Breast epithelium (tissue), 4 donors: ENCODE measurements at places on chromosomes 5 and 9.
A peak's percentile ranks its signal among the peaks of the same experiment; 100 is the strongest.

DNA sequence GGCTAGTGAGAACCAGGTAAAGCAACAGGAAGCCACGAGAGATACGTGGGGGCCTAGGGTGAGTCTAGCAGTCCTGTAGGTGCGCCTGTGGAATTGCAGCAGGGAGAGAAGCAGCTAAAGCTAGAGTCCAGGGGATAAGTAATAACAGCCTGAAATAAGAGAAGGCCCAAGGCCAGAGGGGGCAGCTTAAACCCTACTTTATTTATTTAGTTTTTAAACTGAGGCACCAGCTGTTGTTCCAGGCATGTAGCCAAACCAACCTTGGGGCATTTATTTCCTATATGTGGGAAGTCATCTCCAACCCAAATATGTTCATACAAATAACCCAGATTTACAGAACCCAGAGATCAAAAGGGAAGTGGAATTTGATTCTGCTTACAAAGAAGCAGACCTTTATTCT is 93.5 kb downstream of the GLDC start:
- no peak for DNase-seq

GRCh38 chr9:33818847-33819500 is 2.0 kb downstream of the UBE2R2 start:
- no peak for DNase-seq

GRCh38 chr9:126144603-126145456 is 181.8 kb upstream of the MVB12B start:
- no peak for DNase-seq

DNA sequence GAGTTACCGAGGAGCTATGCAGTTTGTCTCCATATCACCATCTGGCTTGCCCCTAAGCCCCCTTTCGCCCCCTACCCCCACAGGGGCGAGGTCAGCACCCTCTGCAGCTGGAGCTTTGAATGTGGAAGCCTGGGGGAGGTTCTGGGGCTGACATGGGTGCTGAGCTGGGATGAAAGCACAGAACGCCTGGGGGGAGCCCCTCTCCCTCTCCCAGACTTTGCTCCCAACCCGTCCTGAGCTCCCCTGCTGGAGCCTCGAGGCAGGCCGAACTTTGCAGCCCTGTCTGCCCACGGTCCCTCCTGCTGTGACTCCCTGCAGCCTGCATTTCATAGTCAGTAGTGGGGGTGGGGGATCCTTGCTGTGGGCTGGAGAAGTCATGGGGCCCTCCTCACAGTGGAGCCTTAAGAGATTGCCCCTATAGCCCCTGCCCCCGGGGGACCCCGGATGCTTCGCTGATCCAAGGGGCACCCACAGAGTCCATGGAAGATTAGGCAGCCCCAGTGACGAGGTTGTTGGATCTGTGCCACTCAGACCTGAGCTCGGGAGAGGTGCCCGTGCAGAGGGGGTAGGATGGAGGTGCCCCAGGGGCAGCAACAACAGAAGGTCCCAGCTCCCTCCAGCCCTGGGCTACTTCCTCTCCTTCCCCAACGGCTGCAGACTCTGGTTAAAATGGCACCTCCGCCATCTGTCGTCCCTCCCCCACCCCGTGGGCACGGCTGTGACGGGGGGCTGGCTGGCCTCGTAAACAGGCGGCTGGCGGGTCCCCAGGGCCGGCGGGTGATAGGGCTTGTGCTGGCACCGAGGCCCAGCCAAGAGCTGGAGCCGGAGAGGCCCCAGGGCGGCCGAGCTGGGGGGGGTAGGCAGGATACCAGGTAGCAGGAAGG is 162.0 kb downstream of the C9orf50 start:
- DNase-seq, result peak; percentile 74

- no peak for DNase-seq
These were observed 74.1 kb downstream of the HMHB1 start for GRCh38 chr5:143886096-143886495.

DNA sequence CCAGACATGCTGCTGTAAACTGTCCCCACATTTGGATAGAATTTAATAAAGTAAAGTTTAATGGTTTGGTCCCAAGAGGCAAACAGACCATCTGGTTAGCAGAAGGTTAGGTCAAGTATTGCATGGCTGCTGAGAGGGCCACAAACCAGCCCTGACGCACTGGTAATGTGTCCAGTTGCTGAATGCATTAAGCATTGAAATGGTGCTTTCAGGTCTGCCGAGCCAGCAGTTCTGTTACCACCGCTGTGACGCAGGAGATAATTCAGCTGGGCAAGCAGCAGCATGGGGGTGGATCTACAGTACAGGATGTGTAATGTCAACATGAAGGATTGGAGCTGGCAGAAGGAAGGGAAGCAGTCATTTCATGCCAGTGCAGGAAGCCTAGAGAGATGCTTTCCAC is 16.0 kb downstream of the ZNF462 start:
- peak; percentile 77 for DNase-seq

DNA sequence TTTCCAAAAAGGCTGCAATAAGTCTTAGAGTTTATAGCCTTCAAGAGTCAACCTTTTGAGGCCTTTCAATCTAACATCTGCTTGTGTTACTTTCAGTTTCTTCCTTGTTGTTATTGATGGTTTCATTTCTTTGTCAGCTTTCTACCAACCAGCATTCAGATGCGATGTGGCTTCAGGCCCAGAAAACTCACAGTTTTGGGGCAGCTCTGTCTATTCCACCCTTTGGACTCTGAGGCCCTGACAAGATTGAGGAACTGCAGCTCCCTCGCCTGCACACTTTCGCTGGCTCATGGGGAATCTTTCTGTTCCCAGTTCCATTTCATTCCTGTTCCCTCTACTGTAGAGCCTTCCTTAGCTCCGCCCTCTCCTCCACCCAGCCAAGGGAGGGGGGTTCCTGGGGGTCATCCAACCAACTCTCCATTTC is 13.3 kb upstream of the WHRN start:
- DNase-seq, result no peak

DNA sequence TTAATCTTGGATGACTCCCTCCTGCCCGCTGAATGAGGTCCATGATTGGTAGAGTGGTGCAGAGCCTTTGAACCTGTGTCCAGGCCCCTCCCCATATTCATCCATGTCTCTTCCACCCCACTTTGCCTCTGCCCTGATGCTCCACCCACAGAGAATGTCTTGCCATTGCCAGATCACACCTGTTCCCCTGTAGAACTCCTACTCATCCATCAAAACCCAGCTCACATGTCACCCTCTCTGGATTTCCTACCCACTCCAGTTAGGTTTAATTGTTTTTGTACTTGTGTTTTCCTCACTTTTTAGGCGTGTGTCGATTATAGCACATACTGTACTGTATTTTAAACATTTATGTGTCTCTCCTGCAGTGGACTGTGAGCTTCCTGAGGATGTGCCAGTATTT is 107.0 kb upstream of the CTSL start:
- DNase-seq, result no peak

GRCh38 chr5:109640976-109641375 is 48.8 kb upstream of the MAN2A1 start:
- DNase-seq, result no peak

DNA sequence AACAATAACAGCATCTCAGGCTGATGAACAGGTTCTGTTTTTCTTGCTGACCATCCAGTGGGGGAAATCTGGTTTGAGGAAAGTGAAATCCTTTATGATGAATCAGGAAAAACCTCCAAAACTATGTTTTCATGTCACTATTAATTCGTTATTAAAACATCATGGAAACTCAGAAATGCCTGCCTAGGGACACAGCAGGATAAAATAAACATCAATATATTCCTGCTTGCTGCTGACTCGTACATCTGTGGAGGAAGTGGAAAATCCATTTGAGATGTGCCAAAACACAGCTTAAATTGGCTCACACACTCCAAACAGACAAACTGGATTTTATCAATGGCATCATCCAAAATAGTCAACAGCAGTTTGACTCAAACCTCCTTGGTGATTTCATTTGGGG is 53.0 kb downstream of the TEK start:
- no peak for DNase-seq

DNA sequence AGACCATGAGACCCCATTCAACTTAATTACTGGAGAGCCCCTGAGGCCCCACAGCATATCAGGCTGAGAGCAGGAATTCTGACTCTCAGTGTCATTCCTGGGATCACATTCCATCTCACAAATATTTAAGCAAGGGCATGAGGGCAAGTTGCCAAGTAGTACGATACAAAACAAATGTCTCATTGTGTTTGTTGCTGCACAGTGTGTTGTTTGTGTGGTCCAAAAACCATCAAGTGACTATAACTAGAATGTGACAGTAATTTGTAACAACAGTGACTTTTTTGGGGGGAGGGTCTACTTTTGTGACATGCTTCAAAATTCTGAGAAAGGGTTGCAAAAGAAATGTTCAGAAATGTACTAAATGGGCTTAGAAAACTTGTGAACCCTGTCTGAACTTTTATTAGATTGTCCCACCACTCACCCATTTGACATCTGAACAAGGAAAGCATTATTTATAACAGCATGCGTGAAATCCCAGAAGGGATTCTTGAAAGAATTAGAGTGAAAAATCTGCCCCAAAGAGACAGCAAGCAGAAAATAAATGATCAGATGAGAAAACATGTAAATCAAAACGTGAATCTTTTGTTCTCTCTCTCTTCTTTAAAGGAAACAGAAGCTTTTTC is 347.0 kb downstream of the NTRK2 start:
- DNase-seq, result no peak

DNA sequence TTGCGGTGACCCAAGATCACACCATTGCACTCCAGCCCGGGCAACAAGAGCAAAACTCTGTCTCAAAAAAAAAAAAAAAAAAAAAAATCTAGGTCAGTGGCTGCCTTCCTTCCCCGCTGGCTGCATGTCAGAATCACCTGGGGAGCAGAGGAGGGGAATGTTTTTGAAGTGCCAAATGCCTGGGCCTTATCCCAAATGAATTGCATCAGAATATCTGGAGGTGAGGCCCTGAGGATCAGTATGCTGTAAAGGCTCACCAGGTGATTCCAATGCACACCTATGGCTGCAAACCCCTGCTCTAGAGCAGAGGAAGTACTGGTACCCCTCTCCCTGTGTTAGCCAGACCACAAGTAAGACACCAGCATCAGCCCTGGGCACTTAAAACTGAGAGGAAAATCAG is 44.7 kb upstream of the GABRP start:
- no peak for DNase-seq

- DNase-seq, result no peak
These were observed 629 bp downstream of the ZBTB26 start for GRCh38 chr9:122930541-122931225.
